ENCODE measurements at places on chromosomes 4 and X. TPM values are rescaled to one million over a fixed set of nuclear protein-coding genes. Genes with fewer than 3 reads are reported as not detected.

DNA sequence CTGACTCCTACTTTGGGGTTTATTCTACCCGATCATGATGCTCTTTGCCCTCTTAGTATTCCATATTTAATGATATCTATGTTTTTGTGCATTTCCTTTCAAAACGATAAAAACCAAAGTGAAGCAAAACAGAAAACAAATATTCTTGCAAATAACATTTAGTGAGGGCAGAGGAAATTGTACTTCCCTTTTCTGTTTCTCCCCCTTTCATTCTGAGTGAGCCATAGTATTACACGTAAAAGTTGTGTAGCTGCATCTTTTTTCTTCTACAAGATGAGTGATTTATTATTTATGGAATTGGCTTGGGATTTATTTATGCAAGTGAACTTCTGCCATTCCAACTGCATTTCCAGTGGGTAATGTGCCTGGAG, 109.9 kb downstream of the AFF2 start:
- DNase-seq, result no peak

GRCh38 chr4:75822416-75822815, 79.8 kb downstream of the PPEF2 start:
- no peak for DNase-seq

DNA sequence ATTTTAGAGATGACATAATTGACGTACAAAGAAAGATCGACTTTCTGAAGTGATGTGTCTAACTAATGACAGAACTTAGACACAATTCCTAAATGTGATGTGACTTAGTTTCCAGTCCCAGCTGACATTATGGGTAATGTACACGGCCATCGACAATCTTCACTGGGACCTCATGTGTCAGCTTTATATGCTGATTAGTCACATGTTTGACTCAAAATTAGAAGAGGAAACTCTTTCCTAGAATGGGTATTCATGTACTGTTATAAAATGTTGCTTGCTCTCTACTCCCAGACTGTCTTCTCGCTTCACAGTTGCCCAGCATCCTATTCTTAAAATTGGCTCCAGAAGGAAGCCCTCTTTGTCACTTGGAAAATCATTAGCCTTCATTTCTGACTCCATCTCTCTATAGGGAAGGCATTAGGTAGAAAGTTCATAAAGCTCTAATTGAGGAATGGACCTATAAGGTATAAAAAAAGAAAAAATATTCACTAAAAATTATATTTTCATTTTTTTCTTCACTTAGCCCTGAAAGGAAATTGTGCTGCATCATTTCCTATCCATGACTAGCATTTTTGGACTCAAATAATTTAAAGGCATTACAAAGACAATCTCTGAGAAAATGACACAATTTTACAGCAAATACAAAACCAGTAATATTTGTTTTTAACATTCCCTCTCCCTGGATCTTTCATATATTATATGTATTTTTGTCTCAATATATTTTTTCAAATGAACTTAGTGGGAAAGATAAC, 554.6 kb downstream of the INPP4B start:
- DNase-seq, result no peak

The PABPC1L2B gene
- total RNA-seq, result not detected

GRCh38 chrX:51608126-51608525, 10.6 kb downstream of the CENPVL3 start:
- no peak for DNase-seq

The FMR1NB gene
- not detected for total RNA-seq

The PABPC1L2A gene
- not detected for total RNA-seq

DNA sequence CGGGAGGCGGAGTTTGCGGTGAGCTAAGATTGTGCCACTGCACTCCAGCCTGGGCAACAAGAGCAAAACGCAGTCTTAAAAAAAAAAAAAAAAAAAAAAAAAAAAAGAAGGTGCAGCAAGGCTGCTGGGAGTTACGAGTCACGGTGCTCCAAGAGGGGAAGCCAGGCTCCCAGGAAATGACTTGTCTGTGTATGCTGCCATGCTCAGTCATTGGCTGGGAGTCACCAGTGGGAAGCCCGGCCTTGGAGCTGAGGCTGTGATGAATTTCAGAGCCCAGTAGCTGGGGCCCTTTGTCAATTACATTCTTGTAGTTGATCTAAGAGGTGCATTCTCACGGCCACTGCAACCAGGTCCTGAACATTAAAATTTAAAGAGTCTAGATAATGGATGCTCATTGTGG, 1105.1 kb upstream of the TENM3 start:
- no peak for DNase-seq

The MAGEB1 gene
- not detected for total RNA-seq

The SLC2A9 gene
- 47.6 TPM for total RNA-seq

DNA sequence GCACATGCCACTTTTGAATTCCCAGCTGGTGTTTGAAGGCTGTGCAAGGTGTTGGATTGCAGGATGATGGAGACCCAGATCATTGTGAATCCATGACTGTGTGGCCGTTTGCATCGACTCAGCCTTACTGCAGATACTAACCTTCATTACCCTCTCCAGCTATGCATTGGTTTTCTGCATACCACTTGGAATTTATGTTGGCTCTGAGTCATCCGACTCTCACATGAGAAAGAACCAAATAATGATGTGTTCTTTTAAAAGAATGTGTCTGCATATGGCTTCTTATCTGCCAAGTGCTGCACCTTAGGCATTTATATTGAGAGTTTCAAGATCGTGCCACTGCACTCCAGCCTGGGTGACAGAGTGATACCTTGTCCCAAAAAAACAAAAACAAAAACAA, 106.7 kb upstream of the PRKX start:
- no peak for DNase-seq

DNA sequence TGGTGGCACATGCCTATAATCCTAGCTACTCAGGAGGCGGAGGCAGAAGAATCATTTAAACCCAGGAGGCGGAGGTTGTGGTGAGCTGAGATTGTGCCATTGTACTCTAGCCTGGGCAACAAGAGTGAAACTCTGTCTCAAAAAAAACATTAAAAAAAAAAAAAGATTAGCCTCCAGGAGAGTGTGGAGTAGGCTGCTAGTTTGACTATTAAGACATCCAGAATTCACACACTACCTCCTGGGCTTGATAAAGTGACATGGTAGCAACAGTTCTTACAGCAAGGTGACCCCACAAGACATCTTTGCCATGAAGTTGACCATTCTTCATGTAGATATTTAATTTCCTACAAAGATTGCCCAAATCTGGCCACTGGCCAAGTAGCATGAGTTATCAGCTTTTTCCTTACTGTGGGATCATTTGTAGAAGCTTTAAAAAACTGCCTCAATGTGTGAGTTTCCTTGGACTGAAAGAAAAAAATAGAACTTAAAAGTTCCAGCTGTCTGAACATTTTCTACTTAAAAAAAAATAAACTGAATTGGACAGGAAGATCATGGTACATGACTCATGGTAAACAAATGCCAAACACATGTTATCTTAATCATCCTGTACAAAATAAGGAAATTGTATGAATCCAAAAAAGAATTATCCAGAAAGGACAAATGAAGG, 35.3 kb upstream of the SPRY1 start:
- no peak for DNase-seq

DNA sequence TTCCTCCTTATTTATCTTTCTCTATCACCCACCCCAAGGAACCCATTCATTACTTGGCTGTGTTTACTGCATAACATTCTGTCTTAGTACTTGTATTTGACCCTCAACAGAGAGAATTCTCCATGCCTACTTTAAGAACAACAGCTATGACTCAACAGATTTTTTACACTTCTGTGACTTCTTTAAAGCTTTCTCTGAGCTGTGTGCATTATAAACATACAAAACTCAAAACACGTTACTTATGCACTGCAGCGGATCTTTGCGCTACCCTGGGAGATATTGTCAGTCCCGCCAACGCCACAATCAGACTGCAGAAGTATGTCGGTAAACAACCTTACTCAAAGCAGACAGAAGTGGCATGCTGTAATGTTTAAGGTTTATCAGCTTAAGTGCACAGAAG, 35.1 kb downstream of the PRKX start:
- no peak for DNase-seq

DNA sequence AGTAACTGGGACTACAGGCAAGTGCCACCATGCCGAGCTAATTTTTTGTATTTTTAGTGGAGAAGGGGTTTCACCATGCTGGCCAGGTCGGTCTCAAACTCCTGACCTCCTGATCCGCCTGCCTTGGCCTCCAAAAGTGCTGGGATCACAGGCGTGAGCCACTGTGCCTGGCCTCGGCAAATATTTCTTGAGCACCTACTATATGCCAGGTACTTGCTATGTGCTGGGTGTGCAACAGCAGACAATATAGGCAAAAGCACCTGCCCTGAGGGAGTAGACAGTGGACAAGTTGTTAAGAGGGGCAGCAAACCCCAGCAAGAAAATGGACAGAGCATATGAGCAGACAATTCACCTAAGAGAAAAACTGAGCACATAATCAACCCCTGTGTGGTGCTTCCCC, 51.0 kb upstream of the CDKN2AIP start:
- no peak for DNase-seq

The JAKMIP1 gene
- total RNA-seq, result 0.69 TPM

The CSAG1 gene
- total RNA-seq, result not detected

GRCh38 chr4:141153751-141154510, 20.7 kb upstream of the RNF150 start:
- DNase-seq, result no peak

The ARHGEF38 gene
- total RNA-seq, result 41.1 TPM

DNA sequence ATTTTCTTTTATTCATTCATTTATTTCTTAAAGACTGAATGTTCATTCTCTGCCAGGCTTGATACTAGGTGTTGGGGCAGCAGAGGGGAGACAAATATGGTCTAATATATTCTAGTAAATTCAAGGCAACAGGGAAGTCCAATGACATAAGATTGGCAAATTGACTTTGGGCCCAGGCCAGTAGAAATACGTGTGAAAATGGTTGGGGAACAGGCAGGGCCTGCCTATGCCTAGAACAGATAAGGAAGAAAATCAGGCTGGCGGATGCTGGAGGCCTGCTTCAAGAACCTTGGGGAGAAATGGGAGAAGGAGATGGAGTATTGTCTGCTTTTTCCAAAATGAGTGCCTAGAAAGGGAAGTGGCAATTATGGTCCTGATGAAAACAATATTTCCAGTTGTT, 108.6 kb downstream of the RTL5 start:
- DNase-seq, result no peak

DNA sequence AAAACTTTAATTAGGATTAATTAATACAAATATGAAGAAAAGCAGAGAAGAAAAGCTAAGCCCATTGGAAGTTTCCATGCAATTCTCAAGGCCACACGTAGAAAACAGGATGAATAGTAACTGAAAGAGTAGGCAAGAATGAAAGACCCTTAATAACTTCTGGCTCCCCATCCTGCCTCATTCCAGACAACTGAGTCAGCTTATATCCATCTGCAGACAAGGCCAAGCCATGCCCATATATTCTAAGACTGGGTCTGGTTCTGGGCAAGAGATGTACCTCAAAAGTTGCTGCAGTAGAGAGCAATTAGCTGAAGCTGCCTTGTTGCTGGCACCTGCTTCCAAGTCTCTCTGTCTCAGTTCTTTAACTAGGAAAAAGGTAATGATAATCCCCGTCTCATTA, 244.1 kb downstream of the GPC3 start:
- DNase-seq, result no peak

GRCh38 chr4:3769642-3770184, 3.5 kb downstream of the ADRA2C start:
- no peak for DNase-seq

The KLF8 gene
- 25.3 TPM for total RNA-seq

GRCh38 chr4:166012129-166013030, 139.3 kb downstream of the TLL1 start:
- DNase-seq, result no peak

- DNase-seq, result no peak
Measured at GRCh38 chr4:48669086-48669485, 111.0 kb downstream of the FRYL start.

DNA sequence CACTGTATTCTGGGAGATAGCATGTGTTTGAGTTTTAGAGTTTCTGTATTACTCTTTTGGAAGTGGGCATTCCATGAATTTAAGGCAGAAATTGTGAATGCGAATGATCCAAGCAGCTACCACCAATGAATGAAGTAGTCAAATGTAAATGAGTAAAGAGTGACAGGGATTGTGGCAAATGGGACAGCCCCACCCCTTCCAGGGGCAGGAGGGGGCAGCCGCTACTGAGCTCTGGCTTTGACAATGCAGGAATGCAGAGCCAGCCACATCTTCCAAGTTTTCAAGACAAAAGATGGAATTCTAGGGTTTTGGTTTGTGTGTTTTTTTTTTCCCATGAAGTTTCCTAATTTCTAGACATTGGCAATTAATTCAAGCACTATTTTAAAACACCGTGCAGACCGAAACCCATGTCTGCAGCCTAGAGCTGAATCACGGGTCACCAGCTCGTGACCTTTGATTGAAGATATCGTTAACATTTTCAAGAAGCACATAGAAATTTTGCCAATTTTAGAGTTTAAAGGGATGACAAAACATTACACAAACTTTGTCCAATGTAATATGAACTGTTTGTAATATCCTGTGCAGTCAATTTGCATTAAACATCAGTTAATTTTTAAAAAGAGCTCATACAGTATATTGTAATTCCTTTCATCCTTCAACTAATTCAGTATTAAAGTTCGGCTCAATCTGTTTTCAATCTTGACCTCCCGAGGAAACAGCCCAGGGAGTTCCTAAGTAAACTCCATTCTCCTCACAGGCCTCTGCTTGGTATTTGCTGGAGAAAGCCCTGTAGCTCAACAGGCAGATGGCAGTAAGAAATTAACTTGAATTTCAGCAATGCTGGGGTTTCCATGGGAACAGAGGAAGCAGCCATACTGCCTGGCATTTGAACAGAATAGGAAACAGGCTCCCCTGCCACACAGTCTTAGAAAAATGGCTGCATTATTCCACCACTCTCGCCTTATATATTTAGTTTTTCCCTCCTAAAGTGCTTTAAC, 83.4 kb downstream of the UCHL1 start:
- DNase-seq, result peak; percentile 74

The FAM241A gene
- 2.9 TPM for total RNA-seq

DNA sequence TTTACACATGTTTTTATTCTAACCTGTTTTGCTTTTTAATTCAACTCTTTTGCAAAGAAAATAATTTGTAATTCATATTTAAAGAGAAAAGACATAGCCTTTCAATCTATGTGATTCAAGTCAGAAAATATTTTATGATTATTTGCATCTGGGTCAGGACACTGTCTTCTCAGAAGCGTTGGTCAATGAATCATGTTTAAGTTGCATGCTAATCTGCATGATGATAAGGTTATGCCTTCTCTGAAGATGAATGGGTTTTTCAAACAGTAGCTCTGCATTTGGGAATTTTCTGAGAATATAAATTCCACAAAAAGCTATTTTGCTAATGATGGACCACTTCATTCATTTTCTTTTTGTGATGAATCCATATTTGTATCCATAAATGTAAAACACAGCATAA, 282.5 kb downstream of the TMA16 start:
- DNase-seq, result no peak

GRCh38 chr4:2598511-2599303, 62.3 kb downstream of the FAM193A start:
- no peak for DNase-seq

Measured in kidney (tissue), 22 donors.